ENCODE measurements at places on chromosomes 7 and 10.

GRCh38 chr10:127920306-127921074 is 13.6 kb downstream of the PTPRE start:
- DNase-seq = no peak

DNA sequence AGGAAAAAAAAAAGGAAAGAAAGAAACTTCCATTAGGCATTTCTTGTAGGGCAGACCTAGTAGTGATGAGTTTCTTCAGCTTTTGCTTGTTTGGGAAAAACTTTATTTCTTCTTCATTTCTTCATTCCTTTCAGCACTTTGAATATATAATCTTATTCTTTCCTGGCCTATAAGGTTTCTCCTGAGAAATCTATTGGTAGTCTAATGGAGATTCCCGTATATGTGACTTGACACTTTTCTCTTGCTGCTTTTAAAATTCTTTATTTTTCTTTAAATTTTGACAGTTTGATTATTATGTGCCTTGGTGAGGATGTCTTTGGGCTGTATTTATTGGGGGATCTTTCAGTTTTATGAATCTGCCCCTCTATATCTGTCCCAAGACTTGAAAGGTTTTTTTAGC is 3.9 kb upstream of the BTAF1 start:
- no peak for DNase-seq

- peak; percentile 79 for DNase-seq
Measured at GRCh38 chr10:61882621-61883370, 18.7 kb upstream of the ARID5B start.

GRCh38 chr10:35711615-35712411 is 69.7 kb upstream of the FZD8 start:
- no peak for DNase-seq

- DNase-seq = no peak
Measured at GRCh38 chr7:36388423-36388822, 1.2 kb upstream of the ANLN start.

GRCh38 chr7:95925236-95925635 is 152.9 kb downstream of the DYNC1I1 start:
- DNase-seq = no peak

GRCh38 chr10:70417568-70417967 is 13.6 kb downstream of the EIF4EBP2 start:
- DNase-seq = no peak

GRCh38 chr7:139087212-139087611 is 22.3 kb downstream of the ZC3HAV1 start:
- DNase-seq = no peak

- peak; percentile 81 for DNase-seq
Measured at GRCh38 chr10:110273474-110273873, 31.2 kb downstream of the SMNDC1 start.

DNA sequence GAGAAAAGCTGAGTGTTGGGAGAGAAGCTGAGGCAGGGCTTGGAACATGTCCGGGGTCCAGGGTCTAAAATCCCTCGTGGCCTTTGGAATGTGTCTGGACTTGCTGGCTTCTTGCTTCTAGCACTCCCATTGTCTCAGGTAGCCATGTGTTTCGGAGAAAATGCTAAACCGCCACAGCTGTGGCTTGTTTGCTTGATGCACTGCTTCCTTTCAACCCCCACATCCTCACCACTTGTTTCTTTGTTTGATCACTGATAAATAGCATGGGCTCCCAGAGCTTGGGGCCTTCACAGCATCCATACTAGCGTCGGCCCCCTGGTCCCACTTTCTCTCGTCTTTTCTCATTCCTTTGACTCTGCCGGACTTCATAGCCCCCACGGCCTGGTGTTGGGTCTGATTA is 102.7 kb downstream of the ANKRD26 start:
- DNase-seq = no peak
